ENCODE measurements at places on chromosomes 1 and 21.

GRCh38 chr1:85413169-85413568 is 51.8 kb downstream of the DDAH1 start:
- DNase-seq: no peak

DNA sequence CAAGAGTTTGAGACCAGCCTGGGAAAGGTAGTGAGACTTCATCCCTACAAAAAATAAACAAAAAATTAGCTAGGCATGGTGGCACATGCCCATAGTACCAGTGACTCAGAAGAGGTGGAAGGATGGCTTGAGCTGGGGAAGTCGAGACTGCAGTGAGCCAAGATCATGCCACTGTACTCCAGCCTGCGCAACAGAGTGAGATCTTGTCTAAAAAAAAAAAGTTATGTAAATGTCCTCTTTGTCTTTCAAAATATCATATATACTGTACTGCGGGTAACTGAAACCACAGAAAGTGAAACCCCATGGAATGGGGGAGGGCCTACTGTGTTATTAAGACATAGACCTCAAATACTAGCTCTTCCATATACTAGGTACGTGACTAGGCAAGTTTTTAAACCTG is 20.8 kb downstream of the ACADM start:
- no peak for DNase-seq

- DNase-seq: no peak
These were observed 59.9 kb upstream of the CACNA1E start for GRCh38 chr1:181423301-181423918.

- DNase-seq: no peak
These were observed 103.0 kb downstream of the GREM2 start for GRCh38 chr1:240508950-240509349.

- DNase-seq: no peak
These were observed 24.2 kb downstream of the ZZZ3 start for GRCh38 chr1:77658271-77658670.

- DNase-seq: no peak
These were observed 1.5 kb upstream of the KCNH1 start for GRCh38 chr1:211135342-211135950.

GRCh38 chr21:45316871-45317397 is 29.2 kb upstream of the POFUT2 start:
- DNase-seq: no peak

GRCh38 chr1:29706936-29707335 is 470.6 kb downstream of the PTPRU start:
- no peak for DNase-seq

- DNase-seq: no peak
These were observed 104.8 kb upstream of the SLC25A33 start for GRCh38 chr1:9434247-9435152.

- DNase-seq: no peak
These were observed 29.8 kb downstream of the TAS1R2 start for GRCh38 chr1:18829671-18830070.

DNA sequence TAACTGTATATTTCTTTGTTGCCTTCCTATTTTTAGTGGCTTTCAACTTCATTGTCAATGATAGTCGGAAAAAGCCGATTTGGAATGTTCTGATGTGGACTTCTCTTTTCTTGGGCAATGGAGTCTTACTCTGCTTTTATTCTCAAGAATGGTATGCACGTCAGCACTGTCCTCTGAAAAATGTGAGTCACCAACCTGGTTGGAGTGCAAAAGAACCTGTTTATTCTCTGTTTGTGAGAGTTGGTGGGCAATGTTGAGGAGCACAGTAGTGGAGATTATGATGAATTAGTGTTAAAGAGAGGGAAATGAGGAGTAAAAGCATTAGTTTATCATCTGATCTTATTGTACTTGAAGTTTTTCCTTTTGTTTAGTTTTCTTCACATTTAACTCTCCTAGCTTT is 14.5 kb upstream of the AXDND1 start:
- DNase-seq: no peak

DNA sequence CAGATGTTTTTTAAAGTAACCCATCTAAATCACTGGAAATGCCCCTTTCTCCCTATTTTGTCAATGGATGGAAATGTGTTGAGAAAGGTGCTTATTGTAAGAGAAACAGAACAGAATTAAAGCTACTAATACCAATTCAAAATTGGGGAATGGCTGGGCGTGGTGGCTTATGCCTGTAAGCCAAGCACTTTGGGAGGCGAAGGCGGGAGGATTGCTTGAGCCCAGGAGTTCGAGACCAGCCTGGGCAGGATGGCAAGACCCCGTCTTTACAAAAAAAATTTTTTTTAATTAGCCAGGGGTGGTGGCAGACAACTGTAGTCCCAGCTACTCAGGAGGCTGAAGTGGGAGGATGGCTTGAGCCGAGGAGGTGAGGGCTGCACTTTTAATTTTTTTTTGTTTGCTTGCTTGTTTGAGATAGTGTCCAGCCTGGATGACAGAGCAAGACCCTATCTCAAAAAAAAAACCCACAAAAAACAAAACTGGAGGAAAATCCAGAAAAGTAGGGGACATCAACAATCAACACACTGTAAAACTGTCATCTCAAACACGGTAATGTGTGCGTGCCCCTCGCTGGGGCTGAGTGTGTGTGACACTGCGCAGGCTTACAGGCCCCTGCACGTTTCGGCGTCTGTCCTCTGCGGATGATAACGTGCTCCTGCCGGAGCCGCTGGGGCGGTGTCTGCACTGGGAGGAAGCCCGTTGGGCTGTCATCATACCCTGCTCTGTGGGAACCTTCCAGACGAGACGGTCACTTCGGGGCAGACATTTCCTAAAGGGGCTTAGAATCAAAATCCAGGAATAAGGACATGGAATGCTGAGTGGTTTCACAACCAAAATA is 11.6 kb upstream of the POFUT2 start:
- DNase-seq: no peak

Data from stimulated activated CD8-positive, alpha-beta memory T cell treated with anti-CD3 and anti-CD28 coated beads, Interleukin-7, amount 100 ng/mL, for 48 hours (primary cell).